ENCODE measurements at places on chromosomes 5 and 9. TPM values are rescaled to one million over a fixed set of nuclear protein-coding genes. Genes with fewer than 3 reads are reported as not detected.

The NXNL2 gene
- not detected for total RNA-seq

The COL27A1 gene
- 25.5 TPM for total RNA-seq

The RETREG1 gene
- total RNA-seq, result 21.1 TPM

The COL23A1 gene
- total RNA-seq, result 7.0 TPM

The TTC1 gene
- total RNA-seq, result 34.7 TPM

The LHX3 gene
- total RNA-seq, result not detected

The CDC25C gene
- not detected for total RNA-seq

The IFNE gene
- 2.9 TPM for total RNA-seq

The DPYSL3 gene
- 49.8 TPM for total RNA-seq

The CATSPER3 gene
- not detected for total RNA-seq

The PCDHAC1 gene
- total RNA-seq, result 0.55 TPM

The OR1Q1 gene
- total RNA-seq, result not detected

The CYFIP2 gene
- total RNA-seq, result 19.0 TPM

The SPATA31C1 gene
- not detected for total RNA-seq

The TNFAIP8 gene
- total RNA-seq, result 10.7 TPM

The ATG12 gene
- total RNA-seq, result 44.5 TPM

The CKMT2 gene
- total RNA-seq, result 10.5 TPM

The SMC5 gene
- total RNA-seq, result 93.8 TPM

The PCDHB7 gene
- not detected for total RNA-seq

The LSM11 gene
- 10.3 TPM for total RNA-seq

The GABRA1 gene
- not detected for total RNA-seq

The F2RL1 gene
- 6.7 TPM for total RNA-seq

The PHF24 gene
- total RNA-seq, result not detected

The GZMA gene
- total RNA-seq, result 4.2 TPM

The FOXD4L5 gene
- total RNA-seq, result not detected

The CARD6 gene
- 2.3 TPM for total RNA-seq

The CARTPT gene
- total RNA-seq, result 11.4 TPM

The CLIC3 gene
- total RNA-seq, result not detected

The ESM1 gene
- 0.55 TPM for total RNA-seq

The TIFAB gene
- total RNA-seq, result not detected

The PCDHGB7 gene
- 19.3 TPM for total RNA-seq

The SLC25A2 gene
- total RNA-seq, result 0.43 TPM

The DDX4 gene
- not detected for total RNA-seq

The SLC34A3 gene
- total RNA-seq, result not detected

The PRKAA1 gene
- total RNA-seq, result 84.5 TPM

The KIF12 gene
- total RNA-seq, result 18.7 TPM

The SPOCK1 gene
- total RNA-seq, result 8.4 TPM

The LHFPL2 gene
- total RNA-seq, result 28.0 TPM

The F12 gene
- 52.4 TPM for total RNA-seq

The CNTLN gene
- 4.7 TPM for total RNA-seq

The C7 gene
- total RNA-seq, result 317 TPM

The WNK2 gene
- 18.0 TPM for total RNA-seq

The SERF1A gene
- 7.0 TPM for total RNA-seq

The BARHL1 gene
- total RNA-seq, result not detected

The PRRT1B gene
- total RNA-seq, result 1.8 TPM

The ZNF658 gene
- total RNA-seq, result 2.6 TPM

The IL5 gene
- not detected for total RNA-seq
